ENCODE measurements at places on chromosomes 12 and 14. TPM values are rescaled to one million over a fixed set of nuclear protein-coding genes. Genes with fewer than 3 reads are reported as not detected.

Gene SCN8A
- total RNA-seq: 23.5 TPM

Gene REC8
- total RNA-seq: 4.2 TPM

Gene TAS2R10
- 0.86 TPM for total RNA-seq

Gene UBR7
- total RNA-seq: 28.9 TPM

Gene AQP2
- not detected for total RNA-seq

Gene DLK1
- not detected for total RNA-seq

Gene EML5
- 0.86 TPM for total RNA-seq

Gene OR4K1
- not detected for total RNA-seq

Gene SPX
- total RNA-seq: under 0.01 TPM

Gene KRT77
- total RNA-seq: not detected

Gene TBX5
- 0.43 TPM for total RNA-seq

Gene SRSF9
- 148 TPM for total RNA-seq

Gene ASIC1
- 1.6 TPM for total RNA-seq

Data from fibroblast of villous mesenchyme (primary cell).